NCI-H2029 (cell line): ENCODE measurements at places on chromosomes 6 and 20.

DNA sequence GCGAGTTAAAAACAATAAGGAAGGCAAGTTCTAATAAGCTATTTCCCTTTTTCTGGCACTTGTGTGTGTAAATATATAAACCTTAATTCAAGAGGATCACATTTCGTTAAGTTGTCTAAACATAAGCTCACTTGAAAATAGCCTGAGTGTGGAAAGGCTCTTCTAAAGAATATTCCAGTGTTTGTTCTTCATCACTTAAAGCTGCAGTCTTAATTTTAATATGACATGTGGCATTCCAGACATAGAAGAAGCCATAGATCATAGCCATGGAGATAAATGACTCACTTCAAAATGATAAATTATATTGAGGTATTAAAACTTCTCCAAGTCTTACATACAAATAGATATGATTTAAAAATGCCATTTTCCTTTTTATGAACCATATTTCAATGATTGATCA is 42.1 kb downstream of the IYD start:
- no peak for DNase-seq

GRCh38 chr6:16430391-16431089 is 192.2 kb downstream of the GMPR start:
- no peak for DNase-seq

DNA sequence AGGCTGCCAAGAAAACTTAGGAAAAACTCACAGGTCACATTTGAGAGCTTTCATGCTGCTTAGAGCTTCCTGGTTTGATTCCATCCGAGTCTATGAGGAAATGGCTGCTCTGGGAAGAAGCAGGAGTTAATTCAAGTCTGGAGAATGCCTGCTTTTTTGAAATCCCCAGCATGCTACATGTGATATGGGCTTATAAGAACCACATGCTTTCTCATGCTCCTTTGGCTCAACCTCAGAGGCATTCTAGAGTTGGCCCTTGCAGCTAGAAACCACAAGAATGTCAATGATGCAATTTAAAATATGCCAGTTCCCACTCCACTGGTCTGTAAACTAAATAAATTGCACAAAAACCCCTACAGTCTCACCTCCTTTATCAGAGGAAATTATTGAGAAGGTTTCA is 142.9 kb upstream of the OLIG3 start:
- no peak for DNase-seq

DNA sequence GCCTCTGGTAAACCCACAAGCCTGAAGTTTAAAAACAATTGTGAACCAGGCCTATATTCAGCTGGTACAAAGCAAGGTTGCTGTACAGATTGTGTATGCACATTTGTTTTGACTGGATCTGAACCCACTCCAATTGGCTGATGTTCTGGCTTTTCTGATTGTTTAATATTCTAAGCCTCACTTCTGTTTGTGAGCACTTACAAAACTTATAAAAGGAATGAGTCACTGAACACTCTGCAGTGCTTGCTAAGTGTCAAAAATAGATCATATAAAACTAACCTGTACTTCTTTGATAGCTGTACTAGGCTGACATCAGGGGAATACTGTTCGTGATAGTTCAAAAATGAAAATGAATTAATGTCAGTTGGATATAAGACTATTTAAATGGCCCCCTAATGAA is 12.1 kb downstream of the COL21A1 start:
- no peak for DNase-seq

DNA sequence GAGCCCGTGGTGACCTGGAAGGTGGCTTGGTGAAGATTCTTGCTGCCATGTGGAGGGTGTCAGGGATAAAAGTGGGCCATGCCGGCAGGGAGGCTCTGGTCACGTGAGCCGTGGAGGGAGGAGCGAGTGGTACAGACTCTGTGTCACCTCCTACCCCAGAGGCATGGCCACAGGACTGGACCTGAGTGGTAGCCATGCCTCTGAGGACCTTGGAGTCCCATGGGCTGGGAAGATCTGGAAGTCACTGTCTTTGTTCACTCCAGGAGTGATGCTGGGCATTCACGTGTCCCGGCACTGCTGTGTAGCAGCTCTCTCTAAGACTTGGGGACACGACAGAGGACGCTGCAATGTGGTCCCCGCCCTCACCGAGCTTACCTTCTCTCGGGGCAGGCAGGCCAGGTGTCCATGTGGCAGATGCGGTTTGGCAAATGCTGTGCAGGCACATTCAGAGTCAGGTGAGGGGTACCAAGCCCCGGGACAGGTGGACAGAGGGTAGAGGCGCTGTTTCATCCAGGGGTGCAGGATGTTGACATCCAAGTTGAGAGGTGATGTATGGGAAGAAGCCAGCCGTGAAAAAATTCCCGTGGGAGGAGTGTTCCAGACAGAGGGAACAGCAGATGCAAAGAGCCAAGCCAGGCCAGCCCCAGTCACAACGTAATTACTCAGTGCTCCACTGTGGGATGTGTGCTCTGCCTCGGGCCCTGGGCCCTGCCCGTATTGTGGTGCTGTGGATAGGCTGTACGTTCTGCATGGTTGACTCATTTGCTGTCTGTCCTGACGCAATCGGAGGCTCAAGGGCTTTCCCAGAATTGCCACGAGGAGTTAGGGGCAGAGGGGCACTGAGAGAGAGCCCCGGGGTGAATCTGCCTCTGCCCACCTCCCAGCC is 307.8 kb downstream of the TAF4 start:
- DNase-seq = no peak

DNA sequence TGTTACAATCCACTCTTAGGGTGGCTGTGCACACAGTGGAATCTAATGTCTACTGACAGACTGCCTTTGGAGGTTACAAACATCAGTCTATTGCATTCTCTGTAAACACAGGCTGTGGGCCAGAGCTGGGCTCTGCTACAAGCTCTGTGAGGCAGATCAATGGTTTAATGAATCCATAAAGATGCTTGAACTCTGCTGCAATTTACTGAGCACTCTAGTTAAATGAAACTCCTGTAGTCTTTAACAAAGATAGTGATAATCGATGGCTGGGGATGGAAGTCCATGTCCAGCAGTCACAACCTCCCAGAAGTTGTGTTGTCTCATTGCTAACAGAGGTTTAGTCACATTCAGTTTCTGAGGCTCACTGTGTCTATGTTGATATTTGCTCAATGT is 50.5 kb downstream of the SOBP start:
- peak; percentile 11 for DNase-seq

DNA sequence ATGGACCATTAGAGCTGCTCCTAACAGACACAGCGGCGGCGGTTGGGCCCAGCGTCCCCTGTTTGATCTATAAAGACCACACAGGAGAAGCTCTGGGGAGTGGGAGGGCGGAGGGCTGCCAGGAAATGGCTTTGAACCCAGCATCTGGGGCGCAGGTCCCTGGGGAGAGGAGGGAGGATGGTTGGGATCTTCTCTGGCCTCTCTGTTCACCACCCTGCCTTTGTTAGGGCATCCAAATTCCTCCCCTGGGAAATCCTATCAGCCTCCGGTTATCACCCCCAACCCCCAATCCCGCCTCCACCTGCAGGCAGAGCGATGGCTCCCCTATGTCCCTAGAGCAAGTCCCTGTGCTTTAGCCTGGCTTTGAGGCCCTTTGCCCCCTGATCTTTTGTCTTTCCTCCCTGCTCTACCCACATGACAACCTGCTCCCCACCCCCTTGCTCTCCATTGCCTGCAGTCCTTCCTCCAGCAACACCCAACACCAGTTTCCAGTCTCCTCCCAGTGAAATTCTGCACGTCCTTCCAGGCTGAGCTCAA is 7.1 kb downstream of the XKR7 start:
- DNase-seq = no peak

DNA sequence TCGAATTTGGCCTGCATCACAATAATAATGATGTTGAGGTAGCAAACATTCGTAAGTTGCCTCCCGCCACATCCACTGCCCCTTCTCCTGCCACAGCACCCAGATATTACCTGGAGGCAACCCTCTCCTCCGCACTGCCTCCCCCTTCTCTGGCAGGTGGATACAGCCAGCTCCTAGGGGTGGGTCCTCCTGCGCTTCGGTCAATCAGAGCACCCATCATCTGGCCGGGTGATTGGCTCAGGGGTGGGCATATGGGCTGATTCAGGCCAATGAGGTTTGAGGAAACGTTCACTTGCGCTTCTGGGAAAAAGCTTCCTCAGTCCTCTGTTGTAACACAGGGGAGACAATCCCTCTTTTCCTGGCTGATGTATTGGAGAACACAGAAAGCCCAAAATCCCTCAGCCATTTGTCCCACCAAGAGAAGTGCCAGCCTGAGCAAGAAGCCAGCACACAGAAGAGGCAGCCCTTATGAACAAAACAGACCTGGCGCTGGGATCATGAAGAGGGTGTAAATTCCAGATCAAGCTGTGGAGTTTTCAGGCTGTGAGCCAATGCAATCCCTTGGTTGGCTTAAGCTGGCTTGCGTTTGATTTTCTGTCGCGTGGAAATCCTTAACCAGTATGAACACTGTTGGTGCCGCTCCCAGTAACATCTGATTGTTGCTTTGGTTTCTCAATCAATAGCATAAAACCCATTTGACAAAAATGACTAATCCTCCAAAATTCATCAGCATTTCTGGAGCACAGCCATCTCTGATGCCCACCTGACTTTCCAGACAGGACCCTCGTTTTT is 82.2 kb downstream of the PRDM1 start:
- peak; percentile 70 for DNase-seq

DNA sequence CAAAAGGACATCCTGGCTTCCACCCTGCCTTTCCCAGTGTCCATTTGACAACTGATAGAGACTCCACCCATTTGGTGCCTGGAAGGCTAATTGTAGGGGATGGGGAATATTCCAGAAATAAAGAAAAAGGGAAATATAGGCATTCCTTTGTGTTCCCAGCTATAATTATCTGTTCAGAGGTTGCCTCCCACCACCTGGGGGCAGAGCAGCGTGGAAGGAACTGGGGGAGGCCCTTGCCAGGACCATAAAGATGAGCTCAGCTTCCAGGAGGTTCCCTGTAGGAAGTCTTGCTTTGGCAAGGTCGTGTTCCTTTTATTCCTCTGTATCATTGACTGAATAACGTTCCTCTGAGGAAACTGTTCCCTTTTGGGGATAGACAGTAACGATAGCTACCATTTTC is 214.7 kb downstream of the TFAP2C start:
- DNase-seq = no peak

GRCh38 chr6:75498862-75499261 is 5.3 kb upstream of the FILIP1 start:
- DNase-seq = no peak

GRCh38 chr6:42352856-42353564 is 98.7 kb downstream of the TRERF1 start:
- no peak for DNase-seq

DNA sequence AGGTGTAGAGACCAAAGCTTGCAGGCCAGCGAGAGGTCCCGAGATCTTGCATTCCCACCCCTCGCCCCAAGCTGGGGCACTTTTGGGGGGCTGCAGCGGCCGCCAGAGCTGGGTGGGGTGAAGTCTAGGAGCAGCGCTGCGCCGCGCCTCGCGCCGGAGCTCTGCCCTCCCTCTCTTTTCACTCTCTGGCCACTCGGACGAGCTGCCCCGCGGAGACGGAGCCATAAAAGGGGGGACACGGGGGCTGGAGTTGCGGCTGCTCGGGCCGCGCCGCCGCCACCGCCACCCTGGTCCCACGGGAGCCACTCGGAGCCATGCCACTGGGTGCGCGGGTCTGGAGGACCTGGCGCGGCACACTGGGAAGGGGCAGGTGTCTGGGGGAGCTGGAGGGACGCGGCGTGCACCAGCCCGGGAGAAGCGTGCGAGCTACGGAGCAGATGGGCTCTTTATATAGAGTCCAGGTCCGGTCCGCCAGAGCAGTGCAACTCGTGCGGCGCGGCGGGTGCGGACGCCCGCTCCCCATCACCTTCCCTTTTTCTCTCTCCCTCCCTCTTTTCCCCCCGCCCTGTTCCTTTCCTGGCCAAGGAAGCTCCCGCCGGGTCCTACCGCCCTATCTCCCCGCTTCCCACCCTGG is 687 bp upstream of the HTR1B start:
- no peak for DNase-seq

DNA sequence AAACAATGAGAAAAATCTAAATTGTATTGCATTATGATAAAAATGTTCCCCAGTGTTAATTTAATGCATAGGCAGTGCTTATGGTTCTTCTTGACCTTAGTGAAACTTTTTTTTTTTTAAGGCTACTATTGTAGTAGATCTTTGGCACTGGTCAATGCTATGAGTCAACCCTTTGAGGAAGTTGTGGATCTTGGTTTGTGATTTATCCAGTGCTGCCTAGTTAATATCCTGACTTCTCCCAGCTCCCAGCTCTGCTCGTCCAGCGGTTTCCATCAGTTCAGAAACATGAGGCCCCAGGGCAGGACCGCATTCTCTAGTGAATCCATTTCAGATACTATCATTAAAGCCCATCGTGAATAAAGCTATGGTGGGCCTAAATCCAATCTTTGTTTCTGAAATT is 364.5 kb upstream of the JARID2 start:
- DNase-seq = no peak

GRCh38 chr6:33904050-33904746 is 100.4 kb upstream of the MLN start:
- DNase-seq = no peak

DNA sequence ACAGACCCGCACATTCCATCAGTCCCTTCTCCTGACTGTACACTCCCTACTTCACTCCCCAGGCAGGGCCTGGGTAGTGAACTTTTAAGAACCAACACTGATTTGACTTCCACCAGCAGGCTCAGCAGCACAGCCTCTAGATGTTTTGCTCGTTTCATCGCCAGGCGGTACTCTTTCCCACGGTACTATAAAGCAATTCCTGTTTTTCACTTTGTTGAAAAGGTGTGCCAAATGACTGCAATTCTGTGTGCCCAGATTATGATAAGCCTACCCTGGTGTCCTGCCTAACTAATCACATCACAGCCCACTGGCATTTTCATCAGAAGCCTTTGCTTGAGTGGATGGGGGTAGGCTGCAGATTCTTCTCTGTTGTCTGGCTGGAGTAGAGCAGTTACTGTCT is 12.9 kb upstream of the WTAP start:
- no peak for DNase-seq

GRCh38 chr20:37301558-37301957 is 12.1 kb downstream of the MANBAL start:
- DNase-seq = no peak

GRCh38 chr6:25180630-25181349 is 98.4 kb upstream of the CARMIL1 start:
- no peak for DNase-seq

- no peak for DNase-seq
Observed at GRCh38 chr6:144710207-144710606, 425.1 kb downstream of the UTRN start.

GRCh38 chr6:30074331-30075093 is 1.1 kb downstream of the RNF39 start:
- DNase-seq = no peak

GRCh38 chr20:32316667-32317066 is 39.2 kb downstream of the KIF3B start:
- no peak for DNase-seq

DNA sequence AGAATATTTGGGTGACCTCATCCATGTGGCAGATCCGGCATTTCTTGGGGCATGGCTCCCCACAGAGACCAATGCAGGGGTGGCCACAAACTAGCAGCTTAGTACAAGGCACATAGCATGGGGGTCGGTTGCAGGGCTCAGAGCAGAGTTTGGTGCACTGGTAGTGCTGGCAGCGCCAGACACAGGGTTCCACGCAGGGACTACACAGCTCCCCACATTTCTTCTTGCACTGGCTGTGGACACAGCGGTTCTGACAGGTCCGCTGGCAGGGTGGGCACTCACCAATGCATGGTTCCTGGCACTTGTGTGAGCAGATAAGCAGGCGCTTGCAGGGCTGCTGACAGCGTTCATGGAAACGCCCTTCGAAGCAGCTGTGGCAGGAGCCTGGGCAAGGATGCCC is 29.1 kb downstream of the DDX27 start:
- DNase-seq = no peak
